ENCODE measurements at places on chromosomes 11 and 22.

- no peak for DNase-seq
Observed at GRCh38 chr11:121722431-121723245, 269.9 kb upstream of the SORL1-AS1 start.

DNA sequence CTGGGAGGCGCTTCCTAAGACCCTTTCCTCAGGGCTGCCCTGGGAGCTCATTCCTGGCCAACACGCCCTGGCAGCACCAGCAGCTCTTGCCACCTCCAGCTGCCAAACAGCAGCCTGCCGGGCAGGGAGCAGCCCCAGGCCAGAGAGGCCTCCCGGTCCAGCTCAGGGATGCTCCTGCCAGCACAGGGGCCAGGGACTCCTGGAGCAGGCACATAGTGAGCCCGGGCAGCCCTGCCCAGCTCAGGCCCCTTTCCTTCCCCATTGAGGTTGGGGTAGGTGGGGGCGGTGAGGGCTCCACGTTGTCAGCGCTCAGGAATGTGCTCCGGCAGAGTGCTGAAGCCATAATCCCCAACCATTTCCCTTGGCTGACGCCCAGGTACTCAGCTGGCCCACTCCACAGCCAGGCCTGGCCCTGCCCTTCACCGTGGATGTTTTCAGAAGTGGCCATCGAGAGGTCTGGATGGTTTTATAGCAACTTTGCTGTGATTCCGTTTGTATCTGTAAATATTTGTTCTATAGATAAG, 7.6 kb downstream of the SLC39A13 start:
- DNase-seq = no peak

DNA sequence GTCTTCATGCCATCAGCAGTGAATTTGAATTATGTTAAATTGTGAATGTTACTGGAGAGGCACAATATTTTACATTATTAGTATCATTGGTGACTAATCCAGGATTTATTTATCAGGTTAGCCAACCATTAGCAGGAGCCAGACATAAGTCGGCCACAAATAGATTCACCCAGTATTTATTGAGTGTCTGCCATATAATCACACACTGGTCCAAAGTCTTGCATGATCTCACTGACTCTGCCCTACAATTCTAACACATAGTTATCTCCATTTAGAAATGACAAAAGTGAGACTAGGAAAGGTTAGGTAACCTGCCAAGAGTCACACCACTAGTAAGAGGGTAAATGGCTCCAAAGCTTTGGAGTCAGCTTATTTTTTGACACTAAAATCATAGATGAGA, 179.6 kb downstream of the BLID start:
- DNase-seq = no peak

DNA sequence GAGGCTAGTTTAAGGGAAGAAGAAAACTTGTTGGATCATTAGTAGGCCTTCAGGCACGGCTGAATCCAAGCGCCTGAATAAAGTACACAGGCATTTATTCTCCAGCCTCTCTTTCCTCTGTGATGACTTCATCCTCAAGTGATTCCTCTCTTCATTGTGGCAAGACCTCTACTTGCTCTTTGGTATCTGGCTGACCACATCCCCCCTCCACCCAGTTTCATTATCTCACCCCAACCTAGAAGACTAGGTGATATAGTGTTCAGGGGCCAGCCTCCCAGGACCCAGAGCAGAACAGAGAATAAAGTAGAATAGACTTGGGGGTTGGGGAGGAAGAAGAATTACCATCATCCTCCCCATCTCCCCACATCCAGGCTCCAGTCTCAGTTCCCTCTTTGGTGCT, 189.3 kb downstream of the MIAT start:
- DNase-seq = no peak

DNA sequence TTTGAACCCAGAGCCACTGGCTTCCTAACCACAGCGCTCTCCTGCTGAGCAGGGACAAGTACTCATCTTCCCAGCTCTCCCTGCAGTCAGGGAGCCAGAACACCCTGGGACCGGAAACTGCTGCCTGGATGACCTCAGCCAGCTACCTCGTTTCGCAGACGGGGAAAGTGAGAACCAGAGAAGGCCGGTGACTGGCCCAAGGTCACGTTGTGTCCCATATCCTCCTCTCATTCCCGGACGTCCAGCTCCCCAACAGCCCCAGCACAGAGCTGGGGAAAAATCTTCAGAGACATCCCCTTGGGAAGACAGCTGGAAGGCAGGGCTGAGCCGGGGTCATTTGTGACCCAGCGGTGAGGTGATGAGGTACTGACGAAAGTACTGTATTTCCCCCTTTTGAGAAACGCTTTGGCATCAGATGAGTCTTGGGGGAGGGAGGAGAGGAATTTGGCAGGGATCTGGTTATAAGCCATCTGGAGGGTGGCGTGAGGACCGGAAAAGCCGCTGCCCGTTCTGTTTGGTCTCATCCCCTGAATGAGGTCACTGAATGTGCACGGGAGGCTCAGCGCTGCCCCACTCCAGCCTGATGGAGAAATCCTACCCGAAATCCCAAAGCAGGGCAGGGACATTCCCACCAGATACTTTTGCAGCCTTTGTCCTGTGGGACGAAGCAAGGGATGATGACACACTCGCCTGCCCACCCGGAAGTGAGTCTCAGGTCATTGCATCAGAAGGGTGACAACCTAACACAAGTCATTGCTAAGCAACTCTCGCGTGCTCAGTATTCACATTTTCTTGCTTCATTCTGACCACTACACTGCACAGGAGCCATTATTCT, 41.1 kb downstream of the LIF start:
- no peak for DNase-seq

GRCh38 chr11:19244084-19244483, 3.3 kb upstream of the E2F8 start:
- DNase-seq = no peak

DNA sequence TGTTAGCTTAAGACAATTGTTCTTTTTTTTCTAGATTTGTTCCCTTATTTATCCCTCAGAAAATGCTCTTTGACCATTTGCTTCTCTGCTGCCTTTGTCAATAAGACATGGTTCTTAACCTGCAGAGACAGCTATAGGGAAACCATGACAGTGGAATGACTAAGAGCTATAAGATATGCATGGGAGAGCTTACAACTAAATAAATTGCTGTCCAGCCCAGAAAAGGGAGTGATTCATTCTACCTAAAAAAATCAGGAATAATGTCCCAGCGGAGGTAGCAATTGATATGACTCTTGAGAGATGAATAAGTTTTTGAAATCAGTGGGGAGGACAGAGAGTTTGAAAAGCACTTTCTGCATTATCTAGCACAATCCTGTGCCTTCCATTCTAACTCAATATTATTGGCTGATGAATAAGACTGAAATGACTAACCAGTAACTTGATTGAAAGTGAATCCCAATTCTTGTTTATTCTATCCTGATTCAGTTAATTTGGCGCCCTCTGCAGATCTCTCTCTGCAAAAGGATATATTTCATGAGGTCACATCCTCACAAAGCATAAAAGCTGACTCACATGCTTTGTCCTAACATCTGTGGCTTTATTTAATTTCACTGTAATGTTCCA, 680.5 kb upstream of the API5 start:
- no peak for DNase-seq

GRCh38 chr11:64934682-64935358, 873 bp downstream of the GPHA2 start:
- DNase-seq = no peak

DNA sequence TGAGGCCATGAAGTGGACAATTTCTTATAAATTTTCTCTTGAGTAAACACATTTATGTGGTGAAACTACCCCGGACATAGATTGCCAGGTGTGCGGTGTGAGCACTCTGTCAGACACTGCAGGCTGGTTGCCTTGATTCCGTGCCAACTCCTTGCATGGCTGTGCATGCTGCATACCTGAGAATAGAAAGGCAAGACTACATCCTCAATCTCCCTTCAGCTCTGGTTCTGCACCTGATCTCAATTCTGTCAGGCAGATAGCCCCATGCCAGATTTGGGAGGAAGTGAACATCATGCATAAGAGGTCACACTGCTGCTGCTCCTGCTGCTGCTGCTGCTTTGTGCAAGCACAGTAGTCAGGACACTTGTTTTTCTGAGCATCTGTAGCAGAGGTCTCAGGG, 42.5 kb upstream of the DEUP1 start:
- no peak for DNase-seq

- DNase-seq = peak; percentile 40
Observed at GRCh38 chr22:40728731-40729189, 49.5 kb downstream of the MCHR1 start.

GRCh38 chr11:33256813-33257159, 395 bp upstream of the HIPK3 start:
- DNase-seq = no peak

GRCh38 chr11:34750692-34751405, 130.0 kb downstream of the EHF start:
- no peak for DNase-seq

DNA sequence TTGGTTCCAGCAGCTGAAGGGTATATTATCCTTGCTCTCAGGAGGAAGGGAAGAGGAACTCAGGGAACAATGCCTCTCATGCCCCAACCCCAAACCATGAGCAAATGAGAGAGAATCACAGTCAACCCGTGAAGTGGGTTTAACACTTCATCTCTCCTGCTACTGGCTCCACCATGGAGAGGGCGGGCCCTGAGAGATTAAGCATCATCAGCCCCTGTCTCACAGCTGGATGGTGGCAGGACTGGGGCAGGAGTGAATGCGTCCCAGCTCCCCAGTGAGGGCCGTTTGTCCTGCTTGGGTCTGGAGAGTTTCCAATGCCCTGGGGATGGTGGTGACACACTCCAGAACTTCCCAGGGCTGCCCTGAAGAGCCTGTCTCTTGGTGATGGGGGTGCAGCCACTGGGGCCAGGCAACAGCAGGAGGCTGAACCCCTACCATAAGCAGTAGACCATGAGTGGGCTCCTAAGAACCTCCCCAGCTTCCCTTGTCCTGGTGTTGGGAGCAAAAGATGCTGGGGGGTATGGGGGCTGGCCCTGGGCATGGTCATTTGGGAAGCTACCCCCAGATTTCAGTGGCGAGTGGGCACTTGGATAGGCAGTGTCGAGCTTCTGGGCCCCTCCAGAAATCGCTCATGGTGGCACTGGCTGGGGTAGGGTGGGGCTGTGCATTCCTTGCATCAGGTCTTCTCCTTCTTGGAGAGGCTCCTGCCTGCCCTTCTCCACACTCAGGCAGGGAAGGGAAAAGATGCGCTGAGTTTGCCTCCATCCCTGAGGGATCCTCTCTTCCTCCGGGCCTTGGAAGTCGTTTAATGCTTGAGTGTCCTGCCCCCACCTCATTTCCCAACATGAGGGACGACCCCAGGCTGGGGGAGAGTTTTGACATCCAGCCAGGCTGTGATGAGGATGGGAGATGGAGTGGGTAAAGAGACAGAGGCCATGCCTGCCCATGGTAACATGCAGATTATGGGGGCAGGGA, 157.5 kb downstream of the ST3GAL4 start:
- DNase-seq = no peak

DNA sequence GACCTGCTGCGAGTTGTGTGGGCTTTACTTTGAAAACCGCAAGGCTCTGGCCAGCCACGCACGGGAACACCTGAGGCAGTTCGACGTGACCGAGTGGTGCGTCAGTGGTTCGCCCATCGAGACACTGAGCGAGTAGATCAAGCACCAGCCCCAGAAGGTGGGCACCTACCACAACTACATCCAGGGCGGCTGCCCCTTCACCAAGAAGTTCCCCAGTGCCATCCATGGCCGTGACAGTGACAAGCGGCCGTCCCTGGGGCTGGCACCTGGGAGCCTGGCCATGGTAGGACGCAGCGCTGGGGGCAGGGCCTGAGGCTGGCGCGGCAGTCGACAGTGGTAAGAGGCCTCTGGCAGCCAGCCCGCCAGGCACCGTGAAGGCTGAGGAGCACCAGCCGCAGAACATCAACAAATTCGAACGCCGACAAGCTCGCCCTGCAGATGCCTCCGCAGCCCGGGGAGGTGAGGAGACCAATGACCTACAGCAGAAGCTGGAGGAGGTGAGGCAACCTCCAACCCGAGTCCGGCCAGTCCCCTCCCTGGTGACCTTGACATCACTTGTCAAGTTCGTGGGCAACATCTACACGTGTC, 545.2 kb upstream of the CCDC179 start:
- no peak for DNase-seq

GRCh38 chr11:16973338-16973964, 40.8 kb downstream of the PLEKHA7 start:
- no peak for DNase-seq

DNA sequence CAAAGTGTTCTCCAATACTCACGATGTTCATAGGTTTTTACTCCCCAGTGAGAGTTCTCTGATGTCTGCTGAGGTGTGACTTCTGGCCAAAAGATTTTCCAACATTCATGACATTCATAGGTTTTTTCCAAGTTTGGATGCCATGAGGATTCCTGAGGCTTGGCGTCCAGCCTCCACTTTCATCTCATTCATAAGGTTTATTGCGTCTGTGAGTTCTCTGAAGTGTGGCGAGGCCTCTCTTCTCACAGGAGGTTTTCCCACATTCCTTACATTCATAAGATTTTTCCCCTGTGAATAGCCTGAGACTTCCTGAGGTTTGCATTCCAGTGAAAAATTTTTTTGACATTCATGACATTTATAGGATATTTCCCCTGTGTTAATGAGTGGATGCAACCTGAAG, 1014.1 kb downstream of the LRRC4C start:
- no peak for DNase-seq

DNA sequence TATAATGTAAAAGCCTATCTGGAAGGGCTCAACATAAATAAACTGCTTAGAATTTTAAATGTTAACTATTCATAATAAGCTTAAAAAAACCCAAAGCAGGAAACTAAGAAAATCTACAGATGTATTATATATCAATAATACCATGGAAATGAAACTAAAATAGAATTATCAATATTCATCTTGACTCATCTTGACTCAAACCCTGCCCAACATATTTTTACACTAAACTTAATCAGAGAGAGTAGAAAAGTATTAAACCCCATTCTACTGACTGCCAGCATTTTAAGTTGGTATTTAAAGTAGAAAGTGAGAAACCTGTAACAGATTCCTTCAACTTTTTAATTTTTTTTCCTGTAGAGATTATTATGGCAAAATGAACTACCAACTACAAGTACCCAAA, 149.2 kb downstream of the ENTHD1 start:
- no peak for DNase-seq

DNA sequence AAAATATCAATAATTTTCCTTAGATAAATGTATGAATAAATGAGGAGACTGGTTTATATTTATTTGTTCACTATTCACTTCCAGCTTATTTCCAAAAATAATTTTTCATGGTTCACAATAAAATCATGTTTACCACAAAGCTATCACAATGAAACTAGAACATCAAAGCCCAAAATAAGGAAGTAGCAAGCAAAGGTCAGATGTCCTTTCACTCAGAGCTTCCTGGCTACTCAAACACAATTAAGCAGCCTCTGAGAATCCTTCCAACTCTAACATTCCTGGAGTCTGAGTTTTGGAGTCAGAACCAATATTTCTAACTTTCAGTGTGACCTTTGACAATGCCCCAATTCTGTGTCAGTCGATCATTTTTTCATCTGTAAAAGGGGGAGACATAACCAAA, 527.0 kb downstream of the SOX6 start:
- DNase-seq = no peak

Measured in stimulated activated naive CD4-positive, alpha-beta T cell treated with Interleukin-2 at 50 U/mL for 16 hours (primary cell).